ENCODE measurements at places on chromosomes 1 and 21.

GRCh38 chr1:788835-789234 lies 102.4 kb upstream of the OR4F16 start:
- no peak for DNase-seq

- no peak for DNase-seq
Observed at GRCh38 chr1:84377480-84378095, 20.7 kb upstream of the DNASE2B start.

DNA sequence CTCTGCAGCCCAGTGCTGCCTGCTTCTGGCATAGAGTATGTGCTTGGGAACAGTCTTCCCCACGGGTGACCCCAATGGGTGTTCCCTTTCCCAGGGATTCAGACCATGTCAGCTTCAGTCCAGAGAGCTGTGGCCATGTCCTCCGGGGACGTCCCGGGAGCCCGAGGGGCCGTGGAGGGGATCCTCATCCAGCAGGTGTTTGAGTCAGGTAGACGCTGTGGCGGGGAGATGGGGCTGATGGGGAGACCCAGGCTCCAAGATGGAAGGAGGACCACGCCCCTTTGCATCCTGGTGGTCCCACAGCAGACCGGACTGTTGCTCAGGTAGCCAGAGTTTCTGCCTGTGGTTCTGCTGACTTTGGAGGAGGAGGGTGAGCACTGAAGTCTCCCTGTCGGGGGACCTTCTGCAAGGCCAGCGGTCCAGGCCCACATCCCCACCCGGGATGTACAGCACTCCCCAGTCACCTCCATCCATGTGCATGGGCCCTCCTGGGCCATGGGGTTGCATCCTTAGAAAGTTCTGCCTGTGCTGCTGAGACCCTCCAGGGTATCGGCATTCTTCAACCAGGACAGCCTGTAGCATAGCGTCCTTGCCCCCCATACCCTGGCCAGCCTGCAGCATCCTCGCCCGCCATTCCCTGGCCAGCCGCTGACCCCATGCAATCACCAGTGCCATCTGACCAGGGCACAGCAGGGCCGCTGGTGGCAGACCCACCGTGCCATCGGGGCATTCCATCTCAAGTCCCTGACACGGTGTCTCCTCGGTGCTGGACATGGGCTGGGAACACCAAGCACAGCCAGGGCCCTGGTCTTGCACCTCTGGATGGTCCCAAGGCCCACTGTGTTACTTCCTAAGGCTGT lies 2.8 kb downstream of the AIRE start:
- no peak for DNase-seq

DNA sequence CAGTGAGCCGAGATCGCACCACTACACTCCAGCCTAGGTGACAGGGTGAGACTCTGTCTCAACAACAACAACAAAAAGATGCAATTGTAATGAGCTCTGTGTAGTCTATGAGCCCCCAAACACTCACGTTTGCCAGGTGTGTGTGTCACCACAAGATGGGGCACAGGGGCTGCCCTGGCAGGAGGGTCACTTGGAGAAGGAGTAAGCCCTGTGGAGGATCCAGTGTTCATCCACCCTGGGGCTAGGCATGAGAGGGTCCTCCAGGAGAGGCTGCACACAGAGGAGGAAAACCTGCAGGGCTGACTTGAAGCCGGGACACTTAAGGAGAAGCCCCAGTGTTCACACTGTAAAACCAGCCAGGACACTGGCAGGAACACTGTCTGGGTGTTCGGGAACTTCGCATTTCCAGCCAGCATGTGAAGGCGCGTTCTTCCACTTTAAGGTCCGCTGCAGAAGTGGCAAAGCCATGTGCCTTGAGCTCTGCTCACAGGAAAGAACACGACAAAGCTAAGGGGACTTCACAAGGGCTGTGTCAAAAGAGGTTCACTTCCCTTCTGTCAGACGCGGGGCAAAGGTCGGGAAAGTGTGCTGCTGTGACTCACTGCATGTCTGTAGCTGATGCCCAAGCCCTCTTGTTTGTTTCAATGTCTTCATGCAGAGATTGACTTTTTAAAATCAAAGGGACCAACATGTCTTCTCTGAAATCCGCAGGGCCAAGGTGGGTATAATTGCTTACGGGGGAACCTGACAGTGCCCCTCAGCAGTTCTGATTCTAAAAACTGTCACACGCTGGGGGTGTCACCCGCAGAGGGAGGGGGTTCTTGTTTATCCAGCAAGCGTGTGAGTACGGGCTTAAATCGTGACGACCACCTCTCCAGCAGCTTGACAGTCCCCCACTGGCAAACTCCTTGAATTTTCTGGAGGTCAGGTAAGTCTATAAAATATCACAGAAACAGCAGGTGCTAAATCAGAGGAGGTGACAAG lies 102.8 kb downstream of the RIPK4 start:
- no peak for DNase-seq

GRCh38 chr21:43290421-43291346 lies 121.9 kb downstream of the CRYAA start:
- peak; percentile 49 for DNase-seq

GRCh38 chr1:67716800-67717199 lies 31.8 kb downstream of the GADD45A start:
- no peak for DNase-seq

DNA sequence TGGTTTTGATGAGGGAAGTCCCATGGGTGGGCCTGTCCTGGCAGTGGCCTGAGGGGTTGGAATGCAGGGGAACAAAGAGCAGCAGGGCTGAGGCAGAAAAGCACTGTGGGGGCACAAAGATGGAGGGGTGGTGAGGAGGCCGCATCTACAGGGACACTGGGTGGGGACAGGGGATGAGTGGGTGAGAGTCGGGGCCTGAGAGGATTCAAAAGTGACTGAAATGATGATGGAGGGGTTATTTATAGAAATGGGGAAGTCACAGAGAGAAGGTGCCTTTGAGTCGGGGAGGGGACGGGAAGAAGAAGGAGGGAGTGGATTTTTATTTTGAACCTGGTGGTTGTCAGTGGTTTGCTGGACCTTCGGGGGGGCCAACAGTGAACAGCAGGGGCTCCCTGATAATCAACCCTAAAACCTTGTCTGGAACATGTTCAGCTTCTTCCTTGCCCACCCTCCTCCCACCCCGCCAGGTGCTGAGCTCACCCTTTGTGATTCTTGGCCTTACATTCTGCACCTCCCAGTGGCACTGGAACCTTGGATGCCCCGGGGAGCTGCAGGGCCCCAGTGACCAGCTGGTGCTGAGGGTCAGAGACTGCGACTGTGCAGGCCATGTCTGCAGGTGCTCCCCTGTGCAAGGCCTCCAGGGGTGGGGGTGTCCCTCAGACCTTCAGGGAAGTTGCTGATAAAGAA lies 42.9 kb downstream of the IER5 start:
- DNase-seq: no peak

DNA sequence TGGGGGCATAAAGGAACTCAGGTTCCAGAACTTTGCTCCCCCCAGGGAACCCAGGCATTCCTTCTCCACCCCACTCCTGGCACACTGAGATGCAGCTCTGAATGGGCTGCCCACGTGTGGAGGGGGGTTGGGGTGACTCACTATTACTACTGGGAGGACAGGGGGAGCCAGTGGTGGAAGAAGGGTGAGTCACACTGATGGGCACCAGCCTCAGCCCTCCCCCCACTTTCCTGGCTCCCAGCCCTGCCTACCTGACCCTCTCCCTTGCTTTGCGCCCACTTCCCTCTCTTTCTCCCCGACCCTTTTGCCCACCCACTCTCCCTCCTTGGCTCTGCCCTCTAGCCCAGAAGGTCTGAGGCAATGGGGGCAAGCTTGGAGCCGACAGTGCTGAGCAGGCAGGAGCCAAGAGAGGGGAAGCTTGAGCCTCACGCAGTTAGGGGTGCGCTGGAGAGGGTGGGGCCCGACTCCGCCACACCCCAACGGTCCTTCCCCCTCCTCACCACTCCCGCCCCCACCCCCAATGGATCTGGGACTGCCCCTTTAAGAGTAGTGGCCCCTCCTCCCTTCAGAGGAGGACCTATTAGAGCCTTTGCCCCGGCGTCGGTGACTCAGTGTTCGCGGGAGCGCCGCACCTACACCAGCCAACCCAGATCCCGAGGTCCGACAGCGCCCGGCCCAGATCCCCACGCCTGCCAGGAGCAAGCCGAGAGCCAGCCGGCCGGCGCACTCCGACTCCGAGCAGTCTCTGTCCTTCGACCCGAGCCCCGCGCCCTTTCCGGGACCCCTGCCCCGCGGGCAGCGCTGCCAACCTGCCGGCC lies at the start of gene LMNA:
Gene LMNA, plus strand, starts transcription at position 611 of the 818 bp plus-strand sequence. CDS start 208 bp downstream, outside the sequence.
- peak; percentile 45 for DNase-seq

DNA sequence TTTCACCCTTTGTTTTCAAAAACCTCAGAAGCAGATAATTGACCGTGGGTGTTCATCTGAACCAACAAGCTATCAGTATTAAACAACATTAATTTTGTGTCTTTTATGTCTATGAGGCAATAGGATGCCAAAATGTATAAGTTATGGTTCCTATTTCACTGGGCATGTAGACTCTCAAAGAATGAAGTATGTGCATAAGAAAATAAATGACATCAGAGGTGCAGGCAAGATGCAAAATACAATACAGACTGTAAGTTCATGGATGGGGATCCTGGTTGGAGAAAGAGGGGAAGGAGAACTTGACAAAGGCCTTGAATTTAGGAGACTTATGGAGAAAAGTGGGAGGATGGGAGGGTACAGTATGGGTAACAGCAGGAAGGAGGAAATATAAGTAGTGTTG lies 23.4 kb upstream of the POU2F1 start:
- DNase-seq: no peak

- DNase-seq: no peak
Observed at GRCh38 chr1:109385417-109385816, 12.3 kb downstream of the SORT1 start.

DNA sequence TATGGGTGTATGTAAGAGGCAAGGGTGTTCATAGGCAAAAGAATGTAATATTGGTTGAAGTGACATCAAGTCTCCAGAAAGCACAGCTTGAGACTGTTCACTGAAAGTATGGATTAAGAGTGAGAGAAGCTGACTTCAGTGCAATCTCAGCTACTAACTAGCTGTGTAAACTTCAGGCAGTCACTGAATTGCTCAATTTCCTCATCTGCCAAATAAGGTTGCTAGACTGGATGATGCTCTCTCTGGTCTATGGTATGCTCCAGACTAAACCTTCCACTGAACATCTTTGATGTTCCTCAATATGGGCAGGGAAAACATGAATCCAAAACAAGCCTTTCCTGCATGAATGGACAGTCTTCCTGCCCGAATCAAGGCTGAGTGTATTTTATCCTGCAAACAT lies 111.8 kb upstream of the USH2A start:
- DNase-seq: no peak

DNA sequence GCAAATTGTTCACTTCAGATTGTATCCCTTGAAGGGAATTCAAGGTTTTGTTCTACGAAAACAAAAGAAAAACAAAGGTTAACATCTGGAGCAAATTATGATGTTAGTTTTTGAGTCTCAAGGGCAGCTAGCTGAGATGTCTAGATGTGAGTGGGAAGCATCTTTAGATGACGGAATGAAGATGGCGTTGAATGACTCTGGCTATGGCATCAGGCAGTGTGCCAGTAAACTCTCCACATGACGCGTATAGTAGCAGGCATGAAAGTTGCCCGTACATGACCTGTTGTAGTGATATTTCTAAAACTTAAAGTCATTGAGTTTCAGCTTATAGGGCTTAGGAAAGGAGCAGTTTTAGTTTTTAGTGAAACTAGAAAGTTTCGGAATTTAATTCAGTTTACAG lies 12.3 kb upstream of the SDC3 start:
- DNase-seq: no peak

- no peak for DNase-seq
Observed at GRCh38 chr1:68234094-68234493, 1.8 kb upstream of the WLS start.

GRCh38 chr21:14070049-14070893 lies 140.5 kb downstream of the LIPI start:
- DNase-seq: no peak

GRCh38 chr1:32963746-32964460 lies 706 bp downstream of the RNF19B start:
- DNase-seq: peak; percentile 56

DNA sequence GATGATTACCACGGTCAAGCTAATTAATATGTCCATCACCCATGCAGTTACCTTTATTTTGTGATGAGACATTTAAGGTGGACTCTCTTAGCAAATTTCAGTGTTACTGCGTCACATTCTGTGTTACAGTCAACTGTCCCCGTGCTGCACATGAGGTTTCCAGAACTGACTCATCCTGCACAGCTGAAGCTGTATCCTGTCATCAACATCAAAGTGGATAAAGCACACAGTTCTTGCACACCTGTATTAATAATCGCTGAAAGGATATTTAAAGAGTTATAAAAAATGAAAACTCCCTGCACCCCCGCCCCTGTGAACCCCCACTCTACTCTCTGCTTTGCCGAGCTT lies 3.4 kb upstream of the KRTAP10-5 start:
- no peak for DNase-seq

GRCh38 chr1:222631611-222632208 lies 13.8 kb downstream of the MIA3 start:
- no peak for DNase-seq

- DNase-seq: no peak
Observed at GRCh38 chr21:36966821-36967768, 626 bp upstream of the HLCS start.

GRCh38 chr1:93679546-93679945 lies 2.1 kb downstream of the BCAR3 start:
- DNase-seq: no peak

DNA sequence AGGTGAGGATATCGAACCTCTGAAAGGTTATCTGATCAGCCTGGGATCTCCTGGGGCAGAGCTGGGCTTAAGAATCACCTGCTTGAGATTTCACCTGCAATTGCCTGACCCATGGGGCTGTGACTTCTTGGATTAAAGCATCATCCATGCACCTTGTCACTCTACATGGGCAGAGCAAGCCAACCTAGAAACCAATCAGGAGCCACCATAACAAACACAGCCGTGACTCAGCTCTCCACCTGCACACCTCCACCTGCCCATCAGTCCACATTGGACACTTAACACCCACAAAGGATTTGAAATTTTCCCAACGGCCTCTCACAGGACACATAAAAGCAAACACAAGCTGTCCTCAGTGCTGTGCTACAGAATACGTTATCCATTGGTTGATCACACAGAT lies 35.1 kb upstream of the ETS2 start:
- DNase-seq: no peak

DNA sequence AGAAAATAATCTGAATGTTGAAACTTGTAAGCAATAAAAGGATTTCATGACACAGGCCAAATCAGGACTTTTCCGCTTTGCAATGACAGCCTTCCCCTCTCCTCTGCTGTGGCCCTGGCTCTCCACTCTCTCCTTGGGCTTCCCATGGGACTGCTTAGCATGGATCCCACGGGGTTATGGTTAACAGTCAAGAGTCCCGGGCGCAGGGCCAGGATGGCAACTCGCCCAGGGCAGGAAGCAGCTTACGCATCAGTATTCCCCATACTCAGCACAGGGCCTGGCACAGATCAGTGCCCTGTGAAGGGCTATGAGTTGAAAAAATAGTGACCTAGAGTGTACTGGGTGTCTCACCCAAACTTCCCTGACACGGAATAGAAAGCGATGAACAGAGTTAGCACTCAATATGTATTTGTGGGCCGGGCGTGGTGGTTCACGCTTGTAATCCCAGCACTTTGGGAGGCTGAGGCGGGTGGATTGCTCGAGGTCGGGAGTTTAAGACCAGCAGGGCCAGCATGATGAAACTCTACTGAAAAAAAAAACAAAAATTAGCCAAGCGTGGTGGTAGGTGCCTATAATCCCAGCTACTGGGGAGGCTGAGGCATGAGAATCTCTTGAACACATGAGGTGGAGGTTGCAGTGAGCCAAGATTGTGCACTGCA lies 29.1 kb upstream of the GRHL3 start:
- no peak for DNase-seq

Measured in naive thymus-derived CD8-positive, alpha-beta T cell (primary cell).